NCI-H2029 (cell line): ENCODE measurements at places on chromosomes 2 and 18.

DNA sequence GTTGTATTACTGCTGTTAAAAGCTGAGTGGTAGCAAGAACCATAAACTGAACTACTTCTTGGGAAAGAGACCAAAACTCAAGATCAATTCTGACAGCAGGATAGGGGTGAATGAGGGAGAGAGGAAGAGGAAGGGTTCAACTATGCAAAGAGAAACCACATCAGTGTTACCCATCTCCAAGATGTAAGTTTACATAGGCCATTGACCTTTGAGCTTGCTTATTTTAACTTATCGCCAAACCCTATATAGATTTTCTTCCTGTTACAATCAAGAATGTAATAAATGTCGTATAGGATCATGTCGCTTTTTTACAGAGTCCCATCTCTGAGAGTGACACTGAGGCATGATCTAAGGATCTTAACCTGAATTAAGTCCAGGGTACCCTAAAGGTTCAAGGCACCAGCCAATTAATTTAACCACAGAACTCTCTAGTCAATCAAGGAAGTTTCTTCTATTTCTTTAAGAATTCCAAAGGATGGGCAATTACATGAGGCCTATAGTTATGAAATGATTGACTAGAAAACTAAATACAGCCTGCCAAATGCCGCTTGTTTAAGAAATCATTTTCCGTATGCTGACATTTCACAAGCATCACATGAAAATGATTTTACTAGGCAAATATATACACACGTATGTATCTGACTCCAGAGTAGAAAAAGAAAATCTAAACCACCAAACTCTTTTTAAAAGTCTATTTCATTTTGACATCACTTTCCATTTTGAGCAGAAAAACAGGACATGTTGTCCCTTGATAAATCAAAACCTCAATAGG is 11.8 kb downstream of the RND3 start:
- no peak for DNase-seq

DNA sequence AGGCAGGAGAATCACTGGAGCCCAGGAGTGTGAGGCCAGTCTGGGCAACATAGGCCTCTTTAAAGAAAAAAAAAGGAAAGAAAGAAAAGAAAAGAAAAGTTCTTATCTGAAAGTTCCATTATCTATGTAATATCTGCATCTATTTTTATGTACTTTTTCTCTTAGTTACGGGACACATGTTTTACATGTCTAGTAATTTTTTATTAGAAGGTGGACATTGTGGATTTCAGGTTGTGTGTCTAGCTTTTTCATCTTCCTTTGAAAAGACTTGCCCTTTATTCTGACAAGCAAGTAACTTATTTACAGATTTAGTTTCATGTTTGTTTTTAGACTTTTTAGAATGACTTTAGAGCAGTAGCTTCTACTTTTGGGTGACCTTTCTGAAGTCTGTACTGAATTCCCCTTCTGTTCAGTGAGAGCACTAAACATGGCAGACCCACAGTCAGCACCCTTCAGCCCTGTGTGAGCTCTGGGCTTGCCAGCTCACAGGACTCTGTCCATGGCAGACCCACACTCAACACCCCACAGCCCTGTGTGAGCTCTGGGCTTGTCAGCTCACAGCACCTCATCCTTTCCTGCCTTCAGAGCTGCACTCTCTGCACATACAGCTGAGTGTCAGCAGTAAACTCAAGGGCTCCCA is 17.5 kb downstream of the TRAPPC12 start:
- DNase-seq, result no peak

GRCh38 chr2:235264512-235264911 is 229.3 kb upstream of the AGAP1 start:
- DNase-seq, result no peak

- DNase-seq, result no peak
Measured at GRCh38 chr2:42794271-42795046, 2.1 kb upstream of the HAAO start.

DNA sequence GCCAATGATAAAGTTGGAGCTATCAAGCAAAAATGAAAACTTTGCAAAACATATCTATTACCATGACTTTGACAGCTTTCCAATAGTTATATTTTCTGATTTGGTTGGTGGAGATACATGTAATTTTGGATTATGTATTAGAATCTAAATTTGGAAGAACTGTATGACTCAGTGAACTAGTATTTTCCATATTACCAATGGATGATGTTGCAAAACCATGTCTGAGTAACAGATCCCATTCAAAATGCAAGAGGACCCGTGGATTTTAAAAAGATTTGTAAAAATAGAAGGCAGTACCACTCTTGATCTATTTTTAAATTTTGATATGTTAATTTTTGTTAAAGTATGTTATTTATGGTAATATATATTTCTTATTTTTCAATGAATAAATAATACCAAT is 83.0 kb downstream of the TAF4B start:
- DNase-seq, result no peak

DNA sequence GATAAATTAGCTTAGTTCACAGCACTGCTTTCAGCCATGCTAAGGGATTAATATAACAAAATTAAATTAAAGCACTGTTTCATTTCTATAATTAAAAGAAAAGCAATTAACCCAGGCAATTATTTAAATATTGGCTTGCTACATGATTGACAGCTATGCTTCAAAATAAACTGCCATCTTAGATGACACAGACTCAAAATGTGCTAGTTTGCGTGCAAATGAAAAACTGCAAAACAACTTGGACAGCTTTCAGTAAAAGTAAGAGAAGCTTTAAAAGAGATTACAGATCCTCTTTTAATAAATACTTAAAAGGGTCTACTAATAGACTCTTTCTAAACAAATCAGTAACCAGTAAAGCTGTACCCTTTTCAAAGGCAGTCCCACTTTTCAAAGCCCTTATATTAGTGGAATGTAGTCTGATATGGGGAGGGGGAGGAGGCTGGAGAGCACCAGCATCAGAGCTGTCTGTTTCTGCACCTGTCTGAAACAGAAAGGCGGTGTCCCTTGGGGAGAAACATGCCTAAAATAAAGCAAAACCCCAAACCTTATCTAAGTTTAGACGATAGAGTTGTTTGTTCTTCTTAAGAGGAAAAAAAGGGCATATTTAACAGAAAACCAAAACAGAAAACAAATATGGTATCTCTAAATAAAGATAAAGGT is 20.8 kb downstream of the EIF2AK3 start:
- DNase-seq, result no peak

DNA sequence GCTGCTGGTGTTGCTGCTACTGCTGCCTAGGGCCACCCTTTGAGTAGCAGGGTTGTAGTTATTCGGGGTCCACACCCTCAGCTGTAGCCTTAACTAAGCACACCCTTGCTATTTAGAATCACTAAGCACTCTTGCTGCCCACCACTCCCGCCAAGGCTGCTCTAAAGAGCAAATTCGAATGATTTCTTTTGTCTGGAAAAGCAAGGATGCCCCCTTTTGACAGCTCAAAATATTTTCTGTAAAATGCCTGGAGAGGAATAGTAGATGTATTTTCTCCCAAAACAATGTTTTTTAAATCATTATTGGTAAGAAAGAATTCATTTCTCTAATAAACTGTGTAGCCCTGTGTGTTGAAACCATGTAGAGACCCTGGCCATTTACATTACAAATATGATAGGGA is 80.8 kb upstream of the PAPOLG start:
- DNase-seq, result no peak

DNA sequence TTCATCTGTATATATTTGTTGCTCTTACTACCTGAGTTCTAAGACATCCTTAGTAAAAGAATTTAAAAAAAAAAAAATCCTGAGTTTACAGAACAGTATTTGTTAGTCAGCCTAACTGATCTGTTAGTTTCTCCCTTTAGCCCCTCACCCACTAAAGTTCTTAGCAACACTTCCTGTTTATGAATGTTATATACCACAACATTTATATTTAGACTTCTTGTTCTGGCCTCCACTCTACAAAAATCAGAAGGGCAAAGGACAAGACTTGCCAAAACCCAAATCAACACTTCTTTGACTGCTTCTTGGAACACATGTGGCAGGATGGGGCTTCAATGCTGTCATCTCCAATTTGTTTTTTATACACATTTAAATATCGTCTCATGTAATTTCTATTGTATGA is 71.1 kb downstream of the MGAT5 start:
- no peak for DNase-seq

DNA sequence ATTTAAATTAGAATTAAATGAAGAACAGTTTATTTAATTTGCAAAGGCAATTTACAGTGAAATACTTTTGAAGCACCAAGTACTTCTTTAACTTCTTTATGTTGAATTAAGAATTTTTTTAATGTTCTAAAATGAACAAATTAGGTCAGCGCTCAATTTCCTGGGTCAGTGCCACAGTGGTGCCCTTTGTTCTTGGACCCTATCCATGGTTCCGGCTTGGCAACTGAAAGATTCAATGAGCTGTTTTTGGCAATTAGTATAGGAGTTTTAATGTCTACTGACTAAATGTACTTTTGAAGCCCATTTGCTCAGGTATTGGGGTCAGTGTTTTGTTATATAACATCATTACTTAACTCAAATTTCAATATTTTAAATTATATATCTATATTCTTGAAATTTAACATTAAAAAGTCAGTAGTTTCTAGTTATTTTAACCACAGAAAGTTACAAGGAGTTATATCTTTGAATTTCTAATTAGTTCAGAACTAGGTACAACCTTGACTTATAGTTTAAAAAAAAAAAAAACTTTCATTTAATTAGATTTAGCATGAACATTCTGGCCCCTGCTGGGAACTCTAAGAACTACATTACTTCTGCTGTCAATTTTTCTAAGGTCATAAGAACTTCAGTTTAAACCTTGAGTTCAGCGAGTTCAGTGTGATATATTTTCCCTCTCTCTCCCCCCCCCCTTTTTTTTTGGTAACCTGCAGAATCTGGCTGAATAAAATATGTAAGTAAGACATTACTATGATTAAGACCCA is 7.6 kb upstream of the MSTN start:
- peak; percentile 37 for DNase-seq

GRCh38 chr2:221851531-221852045 is 279.5 kb upstream of the EPHA4 start:
- DNase-seq, result no peak

DNA sequence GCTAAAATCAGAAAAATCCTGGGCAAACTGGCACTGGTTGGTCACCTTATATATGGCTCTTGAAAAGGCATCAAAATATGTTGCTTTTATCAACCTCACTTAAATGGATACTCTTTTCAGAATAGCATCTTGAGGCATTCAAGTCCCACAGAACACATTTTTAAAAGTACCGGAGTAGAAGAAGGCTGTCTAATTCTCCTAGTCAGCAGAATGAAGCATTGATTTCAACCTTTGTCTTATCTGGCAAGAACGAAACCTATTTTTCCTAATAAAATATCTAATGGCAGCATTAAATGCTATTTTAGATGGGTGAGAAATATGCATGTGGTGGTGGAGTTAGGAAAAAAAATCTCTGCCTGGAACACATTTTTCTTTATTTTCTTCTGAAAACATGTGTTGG is 27.8 kb downstream of the TMEFF2 start:
- DNase-seq, result no peak

DNA sequence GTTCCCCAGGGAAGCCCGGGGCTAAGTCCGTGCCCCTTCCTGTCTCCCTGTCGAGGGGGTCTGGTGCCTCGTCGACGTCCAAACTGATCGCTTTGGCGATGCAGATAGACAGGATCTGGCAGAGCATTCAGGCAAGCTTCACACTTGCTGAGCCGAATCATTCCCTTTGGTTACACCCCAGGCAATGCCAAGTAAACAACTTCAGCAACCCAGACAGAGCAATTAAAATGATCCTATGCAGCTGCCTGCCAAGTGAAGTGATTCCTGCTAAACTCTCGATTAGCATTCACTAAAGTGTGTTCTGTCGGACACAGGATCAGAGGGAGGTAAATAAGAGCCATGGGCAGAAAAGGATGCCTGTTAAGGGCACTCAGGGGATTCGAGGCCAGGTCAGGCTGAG is 108.2 kb upstream of the RAB12 start:
- DNase-seq, result peak; percentile 79

DNA sequence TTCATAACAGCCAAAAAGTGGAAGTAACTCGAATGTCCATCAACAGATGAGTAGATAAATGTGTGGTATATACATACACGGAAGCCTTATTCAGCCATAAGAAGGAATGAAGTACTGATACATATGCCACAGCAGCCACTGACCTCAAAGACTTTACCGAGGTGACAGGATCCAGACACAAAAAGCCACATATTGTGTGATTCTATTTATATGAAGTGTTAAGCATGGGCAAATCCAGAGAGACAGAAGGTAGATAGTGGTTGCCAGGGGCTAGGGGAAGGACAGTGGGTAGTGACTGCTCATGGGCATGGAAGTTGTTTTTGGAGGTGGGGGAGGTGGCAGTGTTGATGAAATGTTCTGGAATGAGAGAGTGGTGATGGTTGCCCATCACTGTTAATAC is 33.9 kb downstream of the ZAP70 start:
- DNase-seq, result no peak

DNA sequence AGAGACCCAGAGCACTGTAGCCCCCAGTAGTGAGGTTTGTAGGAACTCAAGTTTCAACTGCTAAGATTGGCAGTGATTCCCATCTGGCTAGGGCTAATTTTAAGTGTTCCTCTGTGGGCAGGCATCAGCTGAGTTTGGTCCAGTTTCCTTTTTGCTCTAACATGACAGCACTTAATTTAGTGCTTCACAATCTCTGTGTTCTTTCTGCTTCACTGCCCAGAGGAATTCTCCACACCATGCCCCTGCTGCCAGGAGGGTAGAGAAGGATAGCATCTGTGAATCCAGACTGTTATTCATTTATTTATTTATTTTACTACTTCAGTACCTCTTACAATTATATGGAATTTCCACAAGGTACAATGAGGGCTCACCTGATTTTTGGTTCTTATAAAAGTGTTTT is 549.9 kb upstream of the FSIP2 start:
- no peak for DNase-seq

DNA sequence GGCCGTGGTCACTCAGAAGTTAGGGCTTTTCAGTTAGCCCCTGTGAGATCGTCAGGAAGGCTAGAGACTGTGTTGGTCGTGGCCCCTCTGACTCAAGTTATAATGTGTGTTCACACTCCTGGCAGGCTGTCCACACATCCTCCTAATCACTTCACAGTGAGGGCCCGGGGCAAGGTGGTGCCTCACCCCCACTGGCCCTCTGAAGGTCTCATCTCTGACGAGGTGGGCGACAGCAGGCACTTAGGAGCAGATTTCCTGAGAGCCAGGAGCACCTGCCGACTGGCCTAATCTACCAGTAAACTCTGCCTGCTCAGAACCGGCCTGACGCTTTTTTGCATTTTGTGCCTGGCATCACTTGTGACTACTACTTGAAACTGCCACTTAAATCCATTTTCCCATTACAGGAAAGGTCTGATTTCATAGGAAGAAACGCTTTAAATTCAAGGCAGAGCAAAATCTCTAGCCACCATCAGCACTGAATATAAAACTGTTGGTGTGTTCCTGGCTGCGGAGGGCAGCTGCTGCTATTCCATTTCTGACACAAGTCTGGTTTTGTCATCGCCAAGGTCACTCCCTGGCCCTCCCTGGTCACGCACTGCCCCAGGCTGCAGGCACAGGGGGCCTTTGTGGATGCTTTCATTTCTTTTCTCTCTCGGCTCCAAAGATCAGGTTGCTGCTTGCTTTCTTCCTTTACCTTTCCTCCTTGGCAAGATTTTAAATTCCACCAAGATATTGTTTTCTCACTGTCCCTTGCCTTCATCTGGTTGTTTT is 48.0 kb downstream of the RAB12 start:
- DNase-seq, result no peak
